ENCODE measurements at places on chromosomes 16 and 17.

- no peak for DNase-seq
Measured at GRCh38 chr17:78739331-78739931, 42.6 kb downstream of the CYTH1 start.

DNA sequence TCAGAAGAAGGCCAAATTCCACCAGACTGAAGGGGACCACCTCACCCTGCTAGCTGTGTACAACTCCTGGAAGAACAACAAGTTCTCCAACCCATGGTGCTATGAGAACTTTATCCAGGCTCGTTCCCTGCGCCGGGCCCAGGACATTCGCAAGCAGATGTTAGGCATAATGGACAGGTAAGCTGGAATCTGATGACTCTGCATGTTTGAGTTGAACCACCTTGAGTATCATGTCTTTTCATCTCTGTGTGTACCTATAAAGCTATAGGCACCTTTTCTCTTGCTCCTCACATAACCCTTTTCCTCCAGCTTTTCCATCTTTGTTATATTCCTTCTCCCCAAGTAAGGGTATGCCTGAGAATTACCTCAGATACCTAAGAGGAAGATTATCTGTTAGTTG lies 24.8 kb downstream of the ETV4 start:
- DNase-seq, result no peak

- no peak for DNase-seq
Measured at GRCh38 chr16:29988346-29989075, 6.9 kb downstream of the HIRIP3 start.

GRCh38 chr17:50280801-50281441 lies 6.7 kb downstream of the TMEM92 start:
- DNase-seq, result no peak
